PC-3 (cell line): ENCODE measurements at places on chromosomes 16 and 17. TPM values are rescaled to one million over a fixed set of nuclear protein-coding genes. Genes with fewer than 3 reads are reported as not detected.

HID1 gene
- 40.6 and 51.0 TPM in 2 replicates for total RNA-seq

AOC3 gene
- 0.26 and 0.35 TPM in 2 replicates for total RNA-seq

RNF222 gene
- 0.07 TPM in 1 of 2 replicates, not detected in the other for total RNA-seq

DNAH9 gene
- total RNA-seq: 0.11 TPM in 1 of 2 replicates, not detected in the other

PARD6A gene
- 15.1 and 16.4 TPM in 2 replicates for total RNA-seq

SLC5A11 gene
- 0.51 TPM in 1 of 2 replicates, not detected in the other for total RNA-seq

CDK5R1 gene
- total RNA-seq: 1.7 and 3.0 TPM in 2 replicates

NOTUM gene
- 0.75 TPM in 1 of 2 replicates, not detected in the other for total RNA-seq

IL34 gene
- not detected in 2 replicates for total RNA-seq

C17orf113 gene
- 0.62 and 1.8 TPM in 2 replicates for total RNA-seq

CBFA2T3 gene
- not detected in 2 replicates for total RNA-seq

SYCE1L gene
- total RNA-seq: 0.46 and 1.7 TPM in 2 replicates

CMTM2 gene
- not detected in 2 replicates for total RNA-seq

TBX4 gene
- not detected in 2 replicates for total RNA-seq

ABCC6 gene
- total RNA-seq: 0.73 TPM in 1 of 2 replicates, not detected in the other

SLC6A2 gene
- total RNA-seq: not detected in 2 replicates

PIGS gene
- total RNA-seq: 15.8 and 22.4 TPM in 2 replicates
